ENCODE measurements at places on chromosomes 2 and 18.

GRCh38 chr2:221304916-221305315 lies 267.2 kb downstream of the EPHA4 start:
- DNase-seq: no peak

DNA sequence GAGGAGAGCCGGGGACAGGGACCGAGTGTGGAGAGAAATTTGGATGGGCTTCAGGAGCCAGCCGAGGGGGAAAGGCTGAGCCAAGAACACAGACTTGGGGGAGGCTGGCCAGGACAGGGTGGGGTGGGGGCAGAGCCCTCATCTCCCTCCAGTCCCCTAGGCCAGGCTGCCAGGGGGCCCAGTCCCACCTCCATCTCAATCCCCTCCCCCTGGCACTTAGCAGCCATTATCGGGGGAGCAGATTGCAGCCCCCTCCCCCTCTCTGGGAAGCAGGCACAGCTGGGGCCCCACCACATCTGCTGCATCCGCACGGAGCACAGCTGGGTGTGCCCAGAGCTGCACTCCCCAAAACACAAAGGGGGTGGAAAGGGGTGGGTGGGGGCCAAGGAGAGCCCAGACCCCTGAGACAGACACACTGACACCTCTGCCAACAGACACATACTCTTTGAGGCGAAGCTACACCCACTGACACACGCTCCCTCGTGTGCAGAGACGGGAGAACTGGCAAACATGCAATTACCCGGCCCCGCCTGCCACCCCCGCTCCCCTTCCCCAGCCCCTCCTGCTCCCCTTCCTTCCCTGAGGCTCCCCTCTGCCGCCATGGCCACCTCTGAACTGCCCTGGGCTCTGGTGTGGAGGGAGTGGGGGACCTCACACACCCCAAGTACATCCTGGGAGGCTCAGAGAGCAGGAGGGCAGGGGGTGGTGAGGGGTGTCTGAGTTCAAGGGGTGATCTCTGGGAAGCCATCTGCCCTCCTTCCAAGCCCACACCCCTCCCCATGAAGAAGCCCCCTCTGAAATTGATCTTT lies 5.1 kb upstream of the ASIC4 start:
- DNase-seq: no peak

GRCh38 chr18:76953583-76954233 lies 131.4 kb downstream of the ZNF236 start:
- DNase-seq: no peak

GRCh38 chr18:24928301-24928878 lies 423.6 kb downstream of the ZNF521 start:
- DNase-seq: no peak

DNA sequence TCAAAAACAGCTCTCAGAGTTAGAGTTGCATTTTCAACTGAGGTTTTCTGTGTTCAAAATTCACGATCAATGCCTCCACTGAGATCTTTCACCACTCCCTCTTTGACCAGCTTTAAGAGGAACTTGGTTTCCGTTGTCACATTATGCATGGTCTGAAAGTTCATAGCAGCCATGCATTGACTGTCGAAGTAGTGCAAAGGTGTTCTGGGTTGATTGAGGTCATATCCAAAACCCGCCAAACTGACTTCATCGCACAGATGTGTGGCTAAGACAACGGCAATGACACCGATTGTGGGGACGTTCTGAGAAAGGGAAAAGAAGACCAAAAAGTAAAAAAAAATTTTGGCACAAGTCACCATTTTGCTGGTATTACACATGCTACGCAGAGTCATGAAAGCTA lies 48.7 kb downstream of the ST3GAL5 start:
- no peak for DNase-seq

GRCh38 chr2:8753609-8754008 lies 71.8 kb downstream of the ID2 start:
- DNase-seq: no peak
